ENCODE measurements at places on chromosomes 5 and 9.

DNA sequence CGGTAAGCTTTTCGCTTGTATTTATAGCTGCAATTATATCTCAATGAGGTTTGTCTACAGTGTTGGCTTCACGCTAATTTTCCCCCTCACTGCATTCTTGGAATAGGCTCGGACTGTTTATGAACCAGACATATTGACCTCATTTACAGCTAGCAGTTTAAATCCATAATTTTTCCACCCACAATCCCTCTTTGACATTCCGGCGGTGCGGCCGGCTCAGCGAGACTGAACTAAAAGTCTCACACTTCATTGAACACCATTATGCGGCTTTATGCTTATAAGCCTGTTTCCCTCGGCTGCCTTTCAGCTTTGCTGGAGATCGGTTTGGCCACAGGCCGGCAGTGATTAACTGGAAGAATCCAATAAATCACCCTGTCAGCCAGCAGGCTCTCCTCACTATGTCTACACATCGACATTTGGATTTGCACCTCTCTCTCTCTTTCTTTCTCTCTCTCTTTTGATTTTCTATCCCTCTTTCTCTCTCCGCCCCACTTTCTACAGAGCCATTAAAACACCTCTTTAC lies 315.0 kb upstream of the TLE4 start:
- peak; percentile 2 for DNase-seq

DNA sequence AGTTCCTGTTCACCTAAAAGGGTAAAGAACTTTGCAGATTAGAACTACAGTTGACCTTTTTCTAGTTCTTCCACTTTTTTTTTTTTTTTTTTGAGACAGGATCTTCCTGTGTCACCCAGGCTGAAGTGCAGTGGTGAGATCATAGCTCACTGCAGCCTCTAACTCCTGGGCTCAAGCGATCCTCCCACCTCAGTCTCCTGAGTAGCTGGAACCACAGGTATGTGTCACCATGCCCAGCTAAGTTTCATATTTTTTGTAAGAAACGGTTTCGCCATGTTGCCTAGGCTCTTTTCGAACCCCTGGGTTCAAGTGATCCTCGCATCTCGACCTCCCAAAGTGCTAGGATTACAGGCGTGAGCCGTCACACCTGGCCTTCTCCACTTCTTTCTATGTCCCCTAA lies 39.7 kb upstream of the TNFAIP8 start:
- no peak for DNase-seq

DNA sequence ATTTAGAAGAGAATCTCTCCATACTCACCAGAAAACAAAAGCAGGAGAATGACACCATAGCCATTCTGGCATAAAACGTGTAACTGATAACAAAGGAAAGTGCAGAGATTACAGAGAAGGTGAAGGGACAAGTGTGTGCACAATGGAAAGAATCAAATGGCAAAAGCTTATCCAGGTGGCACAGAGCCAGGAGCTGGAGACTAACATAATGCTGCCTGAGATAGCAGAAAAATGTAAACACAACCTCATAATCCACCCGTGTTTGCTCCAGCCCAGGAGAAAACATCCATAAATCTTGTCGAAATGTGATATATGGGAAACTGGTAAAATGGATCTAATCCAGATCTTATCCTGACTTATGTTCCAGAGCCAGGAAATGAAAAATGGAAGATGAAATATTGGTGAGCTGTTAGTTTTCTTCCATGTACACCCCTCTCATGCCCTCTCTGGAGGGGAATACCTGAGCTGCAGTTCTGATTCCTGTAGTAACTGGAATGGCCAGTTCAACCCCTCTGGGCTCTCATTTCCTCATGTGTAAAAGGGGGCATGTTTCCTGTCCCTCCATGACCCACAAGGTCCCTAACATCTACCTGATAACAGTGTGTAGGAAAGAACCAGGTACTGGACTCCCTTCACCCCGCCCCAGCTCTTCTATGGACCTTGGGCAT lies 212.3 kb upstream of the DAPK1 start:
- DNase-seq = no peak

DNA sequence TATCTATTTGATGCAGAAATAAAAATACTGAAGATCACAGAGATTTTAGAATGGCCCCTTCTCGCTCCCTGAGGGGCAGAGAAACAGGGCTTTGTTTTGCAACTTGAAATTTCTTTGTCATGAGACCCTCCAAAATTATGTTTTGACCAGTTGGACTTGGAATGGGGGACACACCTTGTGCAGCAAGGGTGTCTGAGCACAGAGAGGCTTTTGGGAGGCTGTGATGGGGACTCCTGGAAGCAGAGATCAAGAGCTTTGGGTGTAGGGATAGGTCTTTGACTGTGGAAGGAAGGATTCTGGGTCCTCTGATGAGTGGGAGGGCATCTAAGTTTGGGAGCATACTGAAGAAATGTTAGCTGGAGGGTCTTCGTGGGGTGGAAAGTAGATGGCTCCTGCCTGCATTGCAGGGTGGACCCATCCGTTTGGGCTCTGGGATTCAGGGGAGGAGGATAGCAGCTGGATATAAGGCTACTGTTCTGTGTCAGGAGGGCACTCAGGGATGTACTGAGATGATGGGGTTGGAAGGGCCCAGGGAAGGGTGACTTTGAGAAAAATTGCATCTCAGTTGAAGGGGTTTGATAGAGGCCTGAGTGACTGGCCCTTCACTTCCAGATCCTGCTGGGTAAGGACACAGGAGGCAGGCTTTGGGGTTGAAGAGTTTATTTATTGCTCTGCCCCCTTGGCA lies 1.8 kb upstream of the MYORG start:
- DNase-seq = no peak

DNA sequence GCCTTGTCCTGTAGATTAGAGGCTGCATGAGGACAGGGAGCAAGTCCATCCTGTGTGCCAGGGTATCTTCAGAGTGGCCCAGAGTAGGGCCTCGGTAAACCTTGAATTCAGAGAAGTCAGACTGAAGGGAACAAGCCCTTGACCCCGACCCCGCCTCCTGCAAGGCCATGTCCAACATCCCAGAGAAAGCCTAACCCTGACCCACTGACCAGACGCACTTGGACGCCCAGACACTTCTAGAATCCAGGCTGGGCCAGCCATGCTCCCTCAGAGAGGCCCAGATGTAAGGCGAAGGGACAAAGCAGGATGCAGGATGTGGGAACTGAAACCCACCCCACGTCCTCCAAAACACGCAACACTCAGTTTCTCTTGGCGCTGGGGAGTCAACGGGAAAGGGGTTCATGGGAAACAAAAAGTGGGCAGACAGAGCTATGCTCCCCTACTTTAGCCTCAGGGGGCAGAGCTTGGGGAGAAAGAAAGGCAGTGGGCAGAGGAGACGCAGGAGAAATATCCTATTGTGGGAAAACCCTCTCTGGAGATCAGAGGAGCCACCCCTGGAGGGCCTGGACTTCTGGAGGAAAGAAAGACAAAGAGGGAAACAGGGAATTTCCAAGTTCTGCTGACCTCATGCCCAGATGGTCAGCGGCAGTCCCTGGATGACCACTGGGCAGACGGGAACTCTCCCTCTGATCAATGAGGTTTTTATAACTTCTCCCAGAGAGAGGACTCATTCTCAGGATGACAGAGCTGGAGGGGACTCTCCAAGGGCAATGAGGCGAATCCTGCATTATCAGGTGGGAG lies 13.0 kb downstream of the TNIP1 start:
- DNase-seq = no peak

DNA sequence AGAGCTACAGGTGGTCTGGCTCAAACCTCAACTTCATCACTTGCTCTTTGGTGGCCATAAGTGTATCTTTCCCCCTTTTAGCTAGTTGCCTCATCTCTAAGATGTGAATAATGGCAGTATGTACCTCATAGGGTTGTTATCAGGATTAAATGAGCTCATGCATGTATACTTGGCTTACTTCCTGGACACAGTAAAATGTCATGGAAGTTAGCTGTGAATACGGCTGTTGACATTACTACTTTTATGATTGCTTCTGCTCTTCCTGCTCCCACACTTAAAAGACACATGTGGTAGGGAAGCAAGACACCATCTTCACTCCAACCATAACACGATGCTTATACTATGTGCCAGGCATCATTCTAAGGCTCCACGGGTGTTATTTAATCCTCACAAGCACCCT lies 114.5 kb upstream of the GPR151 start:
- DNase-seq = no peak

- DNase-seq = no peak
These were observed 43.9 kb downstream of the PDCD1LG2 start for GRCh38 chr9:5554254-5554653.

GRCh38 chr5:139100825-139101224 lies 97.3 kb downstream of the SIL1 start:
- no peak for DNase-seq

DNA sequence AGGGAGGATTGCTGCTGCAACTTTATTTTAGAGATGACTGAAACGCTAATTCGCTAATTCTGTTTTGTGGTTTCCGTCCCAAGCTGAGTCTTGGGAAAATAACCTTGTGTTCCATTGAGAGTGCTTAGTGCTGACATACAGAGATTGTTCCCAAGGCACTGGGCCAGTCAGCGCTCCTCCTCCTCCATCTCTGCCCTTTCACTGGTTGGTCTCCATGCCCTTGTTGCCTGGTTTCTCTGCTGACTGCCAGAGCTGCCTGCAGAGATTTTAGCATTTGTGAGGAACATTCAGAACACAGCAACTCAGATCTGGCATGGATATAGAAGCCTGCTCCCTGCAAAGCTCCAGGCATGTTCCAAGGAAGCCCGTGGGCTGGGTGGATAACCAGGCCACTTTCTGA lies 126.0 kb upstream of the IRX2 start:
- DNase-seq = no peak

GRCh38 chr5:113099822-113100221 lies 123.2 kb downstream of the DCP2 start:
- DNase-seq = no peak

DNA sequence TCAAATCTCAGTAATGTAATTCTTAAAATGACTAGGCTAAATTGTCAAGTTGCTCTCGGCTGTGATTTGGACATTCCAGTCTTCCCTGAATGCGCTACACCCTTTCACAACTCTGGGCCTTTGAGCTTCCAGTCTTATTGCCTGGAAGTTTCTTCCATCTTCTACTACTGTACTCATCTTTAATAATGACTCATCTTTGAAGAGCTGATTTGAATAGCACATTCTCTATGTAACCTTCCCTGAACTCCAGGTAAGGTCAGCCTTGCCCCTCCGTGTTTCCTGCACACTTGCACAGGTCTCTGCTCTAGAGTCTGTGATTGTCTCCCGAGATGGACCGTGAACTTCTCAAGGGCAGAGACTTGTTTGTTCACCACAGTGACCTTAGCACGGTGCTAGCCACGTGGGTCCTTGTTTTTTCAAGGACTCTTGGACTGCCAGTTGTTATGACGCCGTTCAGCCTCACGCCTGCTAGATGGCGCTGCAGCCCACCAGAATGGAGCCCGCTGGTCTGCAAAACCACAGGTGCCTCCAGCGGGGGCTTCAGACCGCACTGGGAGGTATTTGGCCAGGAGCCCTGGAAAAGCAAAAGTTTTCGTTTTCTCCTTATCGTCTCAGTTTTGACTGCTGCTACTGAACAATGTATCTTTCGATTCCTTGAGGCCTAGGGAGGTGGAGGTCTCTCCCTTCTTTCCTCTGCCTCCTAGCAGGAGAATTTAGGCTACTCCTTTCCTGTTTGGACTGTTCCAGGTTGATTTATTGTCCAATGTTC lies 44.4 kb downstream of the SEC61B start:
- no peak for DNase-seq

DNA sequence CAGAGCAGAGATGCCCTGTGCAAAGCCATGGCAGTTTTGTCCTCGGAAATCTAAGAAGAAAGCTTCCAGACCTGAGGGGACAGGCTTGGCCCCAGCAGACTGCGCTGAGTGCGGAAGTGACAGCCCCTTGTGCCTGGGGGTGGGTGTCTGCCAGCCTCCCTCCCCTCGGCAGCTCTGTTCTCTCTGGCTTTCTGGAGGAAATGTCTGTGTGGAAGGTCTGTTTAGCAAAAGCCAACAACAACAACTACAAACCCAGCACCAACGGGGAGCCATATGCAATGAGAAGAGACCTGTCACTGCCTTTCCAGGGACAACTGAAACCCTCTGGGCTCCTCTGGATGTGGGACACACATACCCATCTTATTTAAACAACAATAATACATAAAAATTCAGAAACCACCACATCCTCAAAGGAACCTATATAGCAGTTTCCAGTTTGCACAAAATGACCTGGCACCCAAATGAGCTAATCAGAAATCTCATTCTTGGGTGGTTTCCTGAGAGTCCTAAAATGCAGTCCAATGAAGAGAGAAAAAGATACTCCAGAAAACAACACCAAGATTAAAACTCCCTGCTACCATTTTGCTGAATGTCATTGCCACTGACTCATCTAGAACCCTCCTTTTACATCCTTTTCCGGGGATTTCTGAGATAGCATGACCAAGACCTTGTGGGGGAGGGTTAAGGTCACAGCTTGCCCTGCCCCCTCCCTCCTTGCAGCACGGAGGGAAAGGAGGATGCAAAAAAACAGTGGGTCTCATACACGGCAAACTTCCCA lies 97.7 kb downstream of the AK8 start:
- DNase-seq = no peak

- DNase-seq = peak; percentile 11
These were observed 228.0 kb downstream of the DCP2 start for GRCh38 chr5:113204525-113205161.

- DNase-seq = no peak
These were observed 263.4 kb downstream of the AUH start for GRCh38 chr9:91098203-91098850.

- DNase-seq = no peak
These were observed 2.1 kb upstream of the SH3RF2 start for GRCh38 chr5:145934276-145934675.

GRCh38 chr9:131965841-131966240 lies 113.8 kb downstream of the MED27 start:
- no peak for DNase-seq

DNA sequence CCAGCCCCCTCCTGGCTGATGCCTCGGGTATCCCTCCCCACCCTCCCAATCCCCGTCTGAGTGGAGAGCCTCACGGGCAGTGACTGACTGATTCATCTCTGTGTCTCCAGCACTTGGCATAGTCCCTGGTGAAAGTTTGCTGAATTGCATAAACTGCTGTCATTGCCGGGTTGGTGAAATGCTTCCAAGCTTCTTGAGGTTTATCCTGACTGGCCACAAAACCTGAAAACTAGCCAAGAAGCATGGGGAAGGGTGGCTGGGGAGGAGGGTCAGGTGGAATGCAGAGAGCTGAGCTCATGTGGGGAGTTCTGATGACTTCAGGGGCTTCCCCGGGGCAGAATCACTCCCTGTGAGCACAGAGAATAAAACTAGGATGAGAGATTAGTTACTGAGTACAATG lies 56.9 kb upstream of the GGTA1 start:
- DNase-seq = peak; percentile 94

DNA sequence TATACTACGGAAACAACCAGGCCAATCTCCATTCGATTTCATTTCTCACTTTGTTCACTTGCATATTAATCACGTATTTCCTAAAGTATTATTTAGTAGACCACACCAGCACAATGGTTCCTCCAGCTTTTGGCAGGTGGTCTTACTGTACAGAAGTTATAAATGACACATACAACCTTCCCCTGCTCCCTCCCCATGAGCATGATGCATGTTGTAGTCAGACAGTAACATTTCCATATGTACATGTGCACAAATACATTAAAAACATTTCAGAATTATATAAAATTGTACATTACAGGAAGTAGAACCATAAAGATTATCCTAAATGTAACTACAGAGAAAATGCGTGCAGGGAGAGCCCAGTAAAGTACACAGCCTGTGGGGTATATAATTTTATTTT lies 17.0 kb downstream of the SRP19 start:
- no peak for DNase-seq

GRCh38 chr5:75951716-75952115 lies 131.5 kb upstream of the SV2C start:
- no peak for DNase-seq

- peak; percentile 83 for DNase-seq
These were observed at the start of gene ITGA2 for GRCh38 chr5:52989025-52989780. TSS of gene ITGA2 (plus strand) at chr5:52989352. CDS start at chr5:52989469, 117 bp downstream.

Measured in T47D (cell line).